ENCODE measurements at places on chromosomes 13 and 19.

- no peak for DNase-seq
Measured at GRCh38 chr19:5228932-5229777, 111.5 kb downstream of the PTPRS start.

DNA sequence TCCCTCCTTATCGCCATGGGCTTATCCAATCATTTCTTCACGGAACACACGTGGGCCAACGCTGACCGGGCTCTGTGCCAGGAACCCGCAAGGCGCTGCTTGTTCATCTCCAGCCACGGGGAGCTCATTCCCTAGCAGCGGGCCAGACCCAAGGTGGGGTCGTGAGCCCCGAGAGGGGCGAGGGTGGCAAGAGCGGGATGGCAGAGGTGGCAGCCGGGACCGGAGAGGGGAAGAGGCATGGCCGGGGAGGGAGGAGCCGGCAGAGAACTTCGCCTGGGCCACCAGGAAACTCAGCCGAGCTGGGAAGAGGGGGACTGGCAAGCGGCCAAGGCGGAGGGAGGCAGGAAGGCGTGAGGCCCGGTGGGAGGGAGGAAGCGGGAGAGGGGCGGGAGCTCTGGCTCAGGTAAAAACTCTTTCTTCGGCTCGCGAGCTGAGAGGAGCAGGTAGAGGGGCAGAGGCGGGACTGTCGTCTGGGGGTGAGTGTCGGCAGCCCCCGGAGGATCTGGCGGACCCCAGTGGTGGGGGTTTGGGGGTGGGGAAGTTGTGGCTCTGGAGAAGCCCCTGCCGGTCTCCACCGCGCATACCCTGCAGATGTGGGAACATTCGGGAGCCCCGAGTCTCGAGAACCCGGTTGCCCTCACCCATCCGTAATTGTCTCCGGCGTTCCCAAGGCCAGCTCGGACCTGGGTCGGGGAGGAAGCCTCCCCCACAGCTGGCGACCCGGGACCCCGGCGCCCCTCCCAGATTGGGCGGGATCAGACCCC lies at the start of gene B3GNT3:
Gene B3GNT3, plus strand, starts transcription at position 408 of the 764 bp plus-strand sequence. CDS start 12,670 bp downstream, outside the sequence.
- DNase-seq: no peak

- DNase-seq: no peak
Measured at GRCh38 chr13:91196958-91197357, 150.5 kb upstream of the MIR17HG start.

GRCh38 chr13:37187621-37188020 lies 82.2 kb upstream of the CSNK1A1L start:
- no peak for DNase-seq

DNA sequence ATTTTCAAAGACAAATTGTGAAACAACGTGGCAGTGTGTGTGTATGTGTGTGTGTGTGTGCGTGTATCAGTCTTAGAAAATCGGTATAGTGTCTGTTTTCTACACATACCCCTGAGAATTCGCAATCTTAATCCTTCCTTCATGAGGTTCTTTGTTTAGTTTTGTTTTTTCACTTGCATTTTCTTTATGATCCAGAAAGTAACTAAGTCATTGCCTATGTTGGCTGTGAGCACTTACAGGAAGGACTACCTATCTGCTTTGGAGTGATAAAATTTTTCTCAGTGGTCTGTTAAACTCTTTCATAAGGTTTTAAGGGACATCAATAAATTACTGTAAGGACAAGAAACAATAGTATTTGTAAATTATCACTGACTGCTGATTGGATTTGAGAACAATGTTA lies 1587.1 kb downstream of the PCDH9 start:
- DNase-seq: no peak

DNA sequence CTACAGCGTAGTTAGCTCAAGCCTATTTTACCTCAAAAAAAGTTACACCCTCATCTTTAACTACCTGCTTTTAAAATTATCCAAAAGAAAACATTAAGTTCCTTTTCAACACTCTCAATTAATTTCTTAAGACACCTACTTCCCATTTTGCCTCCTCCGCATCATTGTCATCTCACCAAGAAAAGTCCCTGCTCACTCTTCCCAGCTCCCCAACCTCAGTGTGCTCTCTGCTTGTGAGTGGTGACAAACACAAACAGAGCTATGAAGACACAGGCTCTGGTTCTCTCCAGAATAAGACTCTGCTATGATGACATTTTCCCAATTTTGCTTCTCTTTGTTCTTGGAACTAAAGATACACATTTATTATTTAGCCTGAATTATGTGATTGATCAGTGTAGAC lies 385.1 kb upstream of the HTR2A start:
- DNase-seq: no peak

- no peak for DNase-seq
Measured at GRCh38 chr13:46006688-46007452, 45.7 kb downstream of the ZC3H13 start.

DNA sequence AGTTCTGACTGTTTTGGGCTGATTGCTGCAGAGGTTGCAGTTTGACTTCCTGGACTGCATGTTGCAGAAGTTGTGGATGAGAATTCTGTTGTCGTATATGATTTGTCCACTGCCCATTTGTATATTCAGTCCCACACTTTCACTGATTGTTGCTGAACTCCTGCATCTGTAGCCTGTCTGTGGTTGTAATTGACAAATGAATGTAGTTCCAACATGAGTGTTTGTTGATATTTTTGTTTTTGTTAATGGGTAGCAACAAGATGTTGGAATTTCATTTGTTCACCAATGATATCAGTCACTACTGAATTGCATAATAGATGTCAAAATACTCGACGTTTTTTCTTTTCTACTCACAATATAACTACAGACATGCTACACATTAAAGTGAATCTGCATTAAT lies 533.9 kb downstream of the DCT start:
- DNase-seq: no peak

DNA sequence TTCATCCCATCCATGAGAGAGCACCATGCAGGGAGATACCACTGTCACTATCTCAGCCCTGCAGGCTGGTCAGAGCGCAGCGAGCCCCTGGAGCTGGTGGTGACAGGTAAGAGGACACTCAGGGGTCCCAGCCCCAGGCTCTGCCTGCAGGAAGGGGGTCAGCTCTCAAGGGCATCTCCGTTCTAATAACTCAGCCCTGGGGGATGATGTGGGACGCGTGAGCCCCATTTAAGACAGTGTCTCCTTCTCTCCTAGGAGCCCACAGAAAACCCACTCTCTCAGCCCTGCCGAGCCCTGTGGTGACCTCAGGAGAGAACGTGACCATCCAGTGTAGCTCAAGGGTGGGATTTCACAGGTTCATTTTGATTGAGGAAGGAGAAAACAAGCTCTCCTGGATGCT lies 15.5 kb upstream of the KIR3DL3 start:
- no peak for DNase-seq

- DNase-seq: no peak
Measured at GRCh38 chr19:16295057-16295456, 29.6 kb upstream of the KLF2 start.

DNA sequence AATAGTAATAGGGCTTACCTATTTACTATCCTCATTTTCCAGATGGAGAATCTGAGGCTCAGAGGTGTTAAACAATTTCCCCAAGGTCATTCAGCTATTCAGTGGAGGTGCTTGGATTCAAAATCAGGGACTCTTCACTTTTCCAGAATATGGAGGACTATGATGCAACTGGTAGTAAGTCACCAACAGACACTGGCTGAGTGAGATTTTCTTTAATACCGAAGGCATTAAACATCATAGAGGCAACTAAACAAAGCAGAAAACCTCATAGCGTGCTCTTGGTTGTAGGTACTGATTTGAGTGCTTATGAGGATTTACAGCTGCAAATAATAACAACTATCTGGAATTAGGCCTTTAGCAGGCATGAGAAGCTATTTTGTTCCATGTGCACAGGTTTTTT lies 134.4 kb downstream of the DLEU7 start:
- no peak for DNase-seq

GRCh38 chr13:39765801-39766463 lies 110.5 kb downstream of the COG6 start:
- DNase-seq: peak; percentile 76

DNA sequence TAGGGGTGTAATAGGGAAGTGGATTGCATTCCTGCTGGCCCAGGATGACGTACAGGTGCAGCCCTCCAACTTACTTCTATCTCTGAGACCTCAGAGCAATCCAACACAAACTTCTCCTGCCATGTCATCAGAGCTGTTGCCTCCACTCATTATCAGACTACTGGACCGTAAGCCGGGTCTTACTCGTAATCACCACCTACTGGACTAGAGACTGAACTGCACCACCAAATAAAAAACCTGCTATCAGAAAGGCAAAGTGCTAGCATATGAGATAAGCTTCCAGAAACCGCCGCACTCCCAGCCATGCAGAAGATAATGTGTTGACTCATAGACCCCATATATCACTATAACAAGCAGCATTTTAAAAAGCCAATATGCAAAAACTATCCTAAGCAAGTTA lies 102.0 kb downstream of the SLITRK1 start:
- DNase-seq: no peak

GRCh38 chr19:15402411-15403150 lies 16.2 kb downstream of the AKAP8L start:
- DNase-seq: no peak

DNA sequence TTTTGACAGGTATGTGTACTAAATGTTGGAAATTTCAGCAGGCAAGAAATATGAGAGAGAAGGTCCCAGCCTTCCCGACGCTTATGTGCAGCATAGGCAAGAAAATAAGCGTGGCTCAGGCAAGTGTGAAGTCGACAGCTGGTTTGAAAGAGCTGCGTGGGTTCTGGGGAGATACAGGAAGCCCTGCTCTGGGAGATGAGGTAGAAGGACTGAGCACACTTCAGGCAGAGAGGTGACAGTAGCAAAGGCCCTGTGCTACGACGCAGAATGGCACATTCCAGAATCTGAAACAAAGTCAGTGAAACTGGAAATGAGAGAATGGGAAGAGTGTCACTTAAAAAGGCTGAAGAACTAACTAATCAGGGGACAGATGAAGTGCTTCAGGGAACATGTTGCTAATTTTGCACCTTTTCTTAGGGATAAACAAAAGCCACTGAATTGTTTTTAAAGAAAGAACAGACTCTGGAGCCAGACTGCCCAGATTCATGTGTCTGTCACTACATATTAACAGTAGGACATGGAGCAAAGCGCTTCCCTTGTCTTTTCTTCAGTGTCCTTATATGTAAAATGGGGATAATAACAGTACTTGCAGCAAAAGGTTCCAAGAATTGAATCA lies 160.1 kb downstream of the SPRY2 start:
- DNase-seq: no peak

DNA sequence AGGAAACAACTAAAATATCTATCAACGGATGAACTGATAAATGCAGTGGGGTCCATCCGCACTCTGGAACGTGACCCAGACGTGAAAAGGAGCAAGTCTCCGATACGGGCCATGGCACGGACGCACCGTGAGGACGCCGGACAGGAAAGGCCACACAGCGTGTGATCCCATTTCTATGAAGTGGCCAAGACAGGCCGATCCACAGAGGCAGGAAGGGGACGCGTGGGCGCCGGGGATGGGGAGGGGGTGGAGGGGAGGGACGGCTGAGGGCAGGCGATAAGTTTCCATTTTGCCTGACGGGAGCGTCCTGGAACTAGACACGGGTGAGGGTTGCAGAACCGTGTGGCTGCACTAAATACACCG lies 13.8 kb downstream of the SHC2 start:
- no peak for DNase-seq

DNA sequence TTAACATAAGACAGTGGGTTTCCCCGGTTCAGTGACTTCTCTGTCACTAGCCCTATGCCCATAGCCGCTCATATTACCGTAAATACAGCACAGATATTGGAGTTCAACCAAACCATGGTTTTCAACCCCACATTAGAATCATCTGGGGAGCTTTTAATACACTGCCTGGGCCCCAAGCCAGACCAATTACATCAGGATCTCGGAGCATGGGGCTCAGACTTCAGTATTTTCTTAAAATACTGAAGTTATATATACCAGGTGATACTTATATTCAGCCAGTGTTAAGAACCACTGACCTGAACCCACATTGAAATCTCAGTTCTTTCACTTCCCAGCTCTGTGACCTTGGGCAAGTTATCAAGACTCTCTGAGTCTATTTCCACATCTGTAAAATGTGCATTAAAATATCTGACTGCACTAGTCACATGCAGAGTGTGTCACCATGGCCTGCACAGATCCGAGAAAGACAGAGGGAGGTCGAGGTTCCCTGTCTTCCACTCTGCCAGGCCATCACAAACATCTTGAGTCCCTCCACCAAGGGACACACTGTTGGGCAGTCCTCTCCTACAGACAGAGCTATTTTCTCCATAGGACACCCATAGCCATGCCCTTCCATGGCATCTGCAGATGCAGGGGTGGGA lies 32.2 kb upstream of the IPO5 start:
- no peak for DNase-seq

- no peak for DNase-seq
Measured at GRCh38 chr13:76635232-76636230, 250.7 kb downstream of the KCTD12 start.

DNA sequence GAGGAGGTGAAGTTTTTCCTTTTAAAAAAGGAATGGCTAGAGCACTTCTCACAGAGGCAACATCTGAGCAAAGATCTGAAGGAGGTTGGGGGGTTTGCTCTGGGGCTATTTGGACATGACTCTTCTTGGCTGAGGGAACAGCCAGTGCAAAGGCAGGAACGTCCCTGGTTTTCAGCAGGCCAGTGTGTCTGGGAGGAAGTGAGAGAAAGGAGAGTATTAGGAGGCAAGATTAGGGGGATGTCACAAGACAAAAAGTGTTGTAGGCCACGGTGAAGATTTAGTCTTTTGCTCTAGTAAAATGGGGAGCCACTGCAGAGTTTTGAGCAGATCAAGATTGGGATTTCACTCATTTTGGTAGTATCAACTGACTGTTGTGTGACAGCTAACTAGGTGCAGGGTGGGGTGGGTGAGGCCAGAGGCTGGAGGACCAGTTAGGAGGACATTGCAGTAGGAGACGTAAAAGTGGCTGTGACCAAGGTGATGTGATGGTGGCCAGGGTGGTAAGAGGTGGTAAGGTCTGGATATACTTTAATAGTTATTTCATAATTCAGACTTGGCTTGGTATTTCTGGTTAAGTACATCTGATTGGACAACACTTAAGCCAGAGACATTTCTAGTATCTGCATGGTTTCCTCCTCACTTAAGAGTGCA lies 40.6 kb downstream of the WDFY2 start:
- DNase-seq: peak; percentile 28

DNA sequence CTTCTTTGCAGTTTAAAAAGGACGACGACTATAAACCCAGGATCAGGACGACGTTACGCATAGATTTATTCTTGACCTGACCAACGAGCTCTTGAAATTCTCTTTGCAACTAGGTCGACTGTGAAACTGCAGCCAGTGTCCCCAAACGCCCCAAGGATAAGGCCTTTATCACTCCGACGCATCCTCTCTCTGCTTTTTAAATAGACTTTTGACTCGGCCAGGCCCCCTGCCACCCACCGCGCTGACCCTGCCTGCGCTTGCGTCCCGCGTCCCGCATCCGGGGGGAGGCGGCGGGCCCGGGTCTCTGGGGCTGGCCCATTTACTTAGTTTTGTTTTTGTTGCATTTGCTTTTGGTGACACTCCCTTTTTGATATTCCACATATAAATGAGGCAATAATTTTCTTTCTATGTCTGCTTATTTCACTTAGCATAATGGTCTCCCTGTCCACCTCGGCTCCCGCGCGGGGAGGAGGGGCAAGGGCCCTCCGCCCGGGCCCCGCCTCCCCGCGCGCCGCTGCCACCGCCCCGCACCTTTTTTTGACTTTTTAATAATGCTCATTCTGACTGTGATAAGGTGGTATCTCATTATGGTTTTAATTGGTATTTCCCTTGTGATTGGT lies 17.4 kb downstream of the RB1 start:
- no peak for DNase-seq

- DNase-seq: no peak
Measured at GRCh38 chr13:25136880-25137787, 35.0 kb downstream of the AMER2 start.
